ENCODE measurements at places on chromosomes 1 and 21. TPM values are rescaled to one million over a fixed set of nuclear protein-coding genes. Genes with fewer than 3 reads are reported as not detected.

- no peak for DNase-seq
Observed at GRCh38 chr1:158506369-158506987, 34.5 kb downstream of the OR10R2 start.

Gene KTI12
- total RNA-seq: 4.8 TPM

DNA sequence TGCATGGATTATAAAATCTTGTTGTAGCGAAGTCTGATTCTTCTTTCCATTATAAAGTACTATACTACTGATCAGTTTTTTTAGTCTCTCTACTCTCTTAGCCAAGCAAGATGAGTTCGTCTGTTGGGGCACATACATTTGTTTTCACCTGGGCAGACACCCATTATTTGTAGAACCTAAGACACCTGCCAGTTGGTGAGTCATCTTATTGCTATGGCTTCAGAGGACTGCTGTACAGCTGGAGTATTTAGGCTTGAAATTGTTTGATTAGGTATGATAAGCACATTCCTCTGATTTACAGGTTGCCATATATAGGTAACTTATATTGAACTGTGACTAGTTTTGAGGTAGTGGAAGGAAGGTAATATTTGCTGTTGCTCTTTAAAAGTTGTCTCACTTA, 17.2 kb downstream of the RBM15 start:
- no peak for DNase-seq

Gene FLG2
- total RNA-seq: 0.11 TPM
